Subcutaneous preadipocyte (primary cell): ENCODE measurements at places on chromosomes 7 and 10. TPM values are rescaled to one million over a fixed set of nuclear protein-coding genes. Genes with fewer than 3 reads are reported as not detected.

GPR85 gene
- 1.8 and 2.3 TPM in 2 replicates for total RNA-seq

AOAH gene
- not detected in 2 replicates for total RNA-seq

NUTM2A gene
- total RNA-seq = 0.20 and 0.37 TPM in 2 replicates

DENND2A gene
- 8.1 and 15.6 TPM in 2 replicates for total RNA-seq

PDE6C gene
- not detected in 2 replicates for total RNA-seq

PSPH gene
- 44.5 and 53.2 TPM in 2 replicates for total RNA-seq

FAM180A gene
- total RNA-seq = 60.6 and 73.5 TPM in 2 replicates

TCAF2 gene
- total RNA-seq = 3.7 and 5.9 TPM in 2 replicates

CPEB3 gene
- total RNA-seq = 0.37 and 0.59 TPM in 2 replicates

PALD1 gene
- 0.20 TPM in 1 of 2 replicates, not detected in the other for total RNA-seq

GRID2IP gene
- total RNA-seq = not detected in 2 replicates

COBL gene
- under 0.01 TPM in 1 of 2 replicates, not detected in the other for total RNA-seq

LHFPL3 gene
- total RNA-seq = not detected in 2 replicates

SFTPD gene
- total RNA-seq = not detected in 2 replicates

RUFY2 gene
- total RNA-seq = 23.1 and 27.0 TPM in 2 replicates

ELAPOR2 gene
- 2.2 and 3.3 TPM in 2 replicates for total RNA-seq
